Renal pelvis (tissue), 12 donors: ENCODE measurements at places on chromosomes 13 and 19. TPM values are rescaled to one million over a fixed set of nuclear protein-coding genes. Genes with fewer than 3 reads are reported as not detected.

UBE2L5 gene
- 0.36 TPM for polyA plus RNA-seq

SEMA6B gene
- 2.5 TPM for polyA plus RNA-seq

FFAR1 gene
- polyA plus RNA-seq = 0.70 TPM

FLT3LG gene
- 3.1 TPM for polyA plus RNA-seq

PHLDB3 gene
- 10.9 TPM for polyA plus RNA-seq

- no peak for DNase-seq
These were observed 242.8 kb downstream of the ENOX1 start for GRCh38 chr13:43544011-43544410.

GRCh38 chr19:57406516-57407123, 4.3 kb upstream of the ZNF17 start:
- DNase-seq = peak; percentile 43

- DNase-seq = no peak
These were observed 14.3 kb downstream of the ERICH4 start for GRCh38 chr19:41457241-41457640.

DNA sequence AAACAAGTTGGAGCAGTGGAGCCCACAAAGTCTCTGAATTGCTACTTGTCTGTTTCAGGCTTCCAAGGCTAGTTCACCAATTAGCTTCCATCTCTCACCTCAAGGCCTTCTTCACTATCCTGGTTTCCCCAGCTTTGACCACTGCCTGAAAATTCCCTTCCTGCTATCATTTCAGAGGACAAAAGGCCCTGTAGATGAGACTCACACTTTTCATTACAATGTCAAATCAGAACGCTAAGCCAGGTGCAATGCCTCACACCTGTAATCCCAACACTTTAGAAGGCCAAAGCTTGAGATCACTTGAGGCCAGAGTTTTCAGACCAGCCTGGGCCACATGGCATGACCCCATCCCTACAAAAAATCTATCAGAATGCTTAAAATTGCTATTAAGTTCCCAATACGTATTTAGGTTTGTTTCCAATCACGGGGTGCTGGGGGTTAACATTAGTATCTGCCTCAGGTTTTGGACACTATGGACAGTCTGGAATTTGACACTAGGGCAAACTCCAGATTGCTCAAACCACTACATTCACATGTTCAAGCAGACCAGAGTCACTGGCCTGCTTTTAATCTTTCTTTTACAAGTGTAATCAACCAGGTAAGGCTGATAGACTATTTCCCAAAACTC, 5.5 kb downstream of the TPT1 start:
- no peak for DNase-seq

DNA sequence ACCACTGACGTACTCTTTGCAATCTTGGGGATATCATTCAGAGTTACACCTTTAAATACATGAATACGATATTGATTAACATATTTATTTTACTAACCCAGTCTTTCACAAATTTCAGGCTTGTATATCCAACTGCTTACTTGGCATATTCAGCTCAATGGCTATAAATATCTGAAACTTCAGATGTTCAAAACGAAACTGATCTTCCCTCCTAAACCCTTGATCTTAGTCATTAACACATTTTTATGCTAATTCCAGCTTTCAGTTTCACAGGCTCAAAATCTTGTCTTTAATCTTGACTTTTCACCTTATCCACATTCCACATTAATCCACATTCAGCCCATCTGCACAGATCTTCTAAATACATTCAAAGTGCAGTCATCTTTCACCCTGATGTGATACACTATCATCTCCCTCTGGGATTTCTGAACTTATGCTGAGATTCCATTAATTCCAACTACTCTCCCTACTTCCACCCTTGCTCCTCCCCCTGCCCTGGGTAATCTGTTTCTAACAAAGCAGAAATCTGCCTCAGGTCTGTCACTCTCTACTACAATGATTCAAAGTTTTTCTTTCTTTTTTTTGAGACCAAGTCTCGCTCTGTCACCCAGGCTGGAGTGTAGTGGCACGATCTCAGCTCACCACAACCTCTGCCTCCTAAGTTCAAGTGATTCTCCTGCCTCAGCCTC, 387.2 kb downstream of the GPC5 start:
- no peak for DNase-seq

DNA sequence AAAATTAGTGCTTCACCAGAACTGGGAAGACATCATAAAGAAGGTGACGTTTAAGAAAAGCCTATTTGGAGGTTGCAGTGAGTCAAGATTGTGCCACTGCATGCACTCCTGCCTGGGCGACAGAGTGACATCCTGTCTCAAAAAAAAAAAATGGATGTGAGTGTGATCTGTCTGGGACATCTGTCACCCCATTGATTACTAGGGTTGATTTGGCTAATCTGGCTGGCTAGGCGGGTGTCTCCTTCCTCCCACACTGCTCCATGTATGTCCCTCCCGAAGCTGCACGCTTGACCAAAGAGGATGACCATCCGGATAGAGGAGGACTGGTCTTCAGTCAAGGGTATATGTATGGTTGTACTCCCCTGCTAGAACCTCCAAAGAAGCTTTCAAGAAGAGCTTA, 2.6 kb downstream of the GTF2F2 start:
- no peak for DNase-seq

DNA sequence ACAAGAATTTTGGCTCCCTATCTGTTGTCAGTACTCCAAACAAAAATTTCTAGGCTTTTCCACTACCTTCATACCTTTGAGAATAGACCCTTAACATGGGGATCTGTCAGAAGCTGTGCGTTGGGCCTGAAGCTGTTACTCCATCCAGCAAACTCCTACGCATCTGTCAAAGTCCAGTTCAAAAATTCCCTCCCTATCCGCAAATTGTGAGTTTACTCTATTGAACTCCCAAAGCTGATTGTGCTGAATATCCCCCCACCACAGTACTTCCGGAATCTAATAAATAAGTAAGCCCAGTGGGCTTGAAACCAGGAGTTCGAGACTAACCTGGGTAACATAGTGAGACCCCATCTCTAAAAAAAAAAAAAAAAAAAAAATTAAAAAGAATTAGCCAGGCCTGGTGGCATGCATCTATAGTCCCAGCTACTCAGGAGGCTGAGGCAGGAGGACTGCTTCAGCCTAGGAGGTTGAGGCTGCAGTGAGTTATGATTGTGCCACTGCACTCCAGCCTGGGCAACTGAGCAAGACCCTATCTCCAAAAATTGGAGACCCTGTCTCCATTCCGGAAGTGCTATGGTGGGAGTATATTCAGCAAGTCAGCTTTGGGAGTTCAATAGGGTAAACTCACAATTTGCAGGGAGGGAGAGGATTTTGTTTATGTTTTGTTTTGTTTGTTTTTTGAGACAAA, 930 bp upstream of the FBN3 start:
- no peak for DNase-seq

GRCh38 chr19:51572908-51573307, 1.8 kb downstream of the ZNF175 start:
- DNase-seq = no peak

DNA sequence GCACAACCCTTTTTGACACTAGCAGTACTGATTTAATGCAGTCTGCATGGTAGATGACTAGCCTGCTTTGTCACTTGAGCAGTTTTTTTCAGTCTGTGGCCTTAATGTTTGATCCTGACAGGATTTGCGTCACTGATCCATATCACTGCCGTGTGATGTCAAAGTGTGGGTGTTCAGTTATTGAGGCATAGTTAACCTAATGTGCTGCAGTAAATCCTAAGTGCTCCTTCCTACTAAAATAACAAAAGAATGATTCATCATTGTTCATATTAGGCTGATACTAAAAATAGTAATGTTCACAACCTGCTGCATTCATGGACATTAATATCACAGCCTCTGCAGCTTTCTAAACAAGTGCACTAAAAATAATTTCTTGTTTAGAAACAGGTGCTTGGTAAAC, 121.9 kb upstream of the MLNR start:
- no peak for DNase-seq

DNA sequence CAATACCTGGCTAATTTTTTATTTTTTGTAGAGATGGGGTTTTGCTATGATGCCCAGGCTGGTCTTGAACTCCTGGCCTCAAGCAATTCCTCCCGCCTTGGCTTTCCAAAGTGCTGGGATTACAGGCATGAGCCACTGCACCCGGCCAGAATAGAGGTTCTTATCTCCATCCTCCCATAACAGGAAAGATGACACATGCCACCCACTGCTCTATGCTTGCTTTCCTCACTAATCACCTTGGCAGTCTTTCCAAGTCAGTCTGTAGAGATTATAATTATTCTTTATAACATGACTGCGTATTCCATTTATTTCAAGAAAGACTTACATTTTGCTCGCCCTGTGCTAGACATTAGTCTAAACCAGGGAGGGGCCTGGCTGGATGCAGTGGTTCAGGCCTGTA, 6.7 kb downstream of the VAV1 start:
- DNase-seq = no peak

- DNase-seq = no peak
These were observed 19.8 kb upstream of the TCF3 start for GRCh38 chr19:1672038-1672768.

- no peak for DNase-seq
These were observed 42.5 kb upstream of the F7 start for GRCh38 chr13:113063091-113063491.

GRCh38 chr13:38537051-38537450, 149.8 kb upstream of the FREM2 start:
- no peak for DNase-seq

- DNase-seq = no peak
These were observed 21.1 kb downstream of the PIAS4 start for GRCh38 chr19:4028334-4029246.

GRCh38 chr13:61777271-61777670, 361.6 kb upstream of the PCDH20 start:
- DNase-seq = peak; percentile 4

DNA sequence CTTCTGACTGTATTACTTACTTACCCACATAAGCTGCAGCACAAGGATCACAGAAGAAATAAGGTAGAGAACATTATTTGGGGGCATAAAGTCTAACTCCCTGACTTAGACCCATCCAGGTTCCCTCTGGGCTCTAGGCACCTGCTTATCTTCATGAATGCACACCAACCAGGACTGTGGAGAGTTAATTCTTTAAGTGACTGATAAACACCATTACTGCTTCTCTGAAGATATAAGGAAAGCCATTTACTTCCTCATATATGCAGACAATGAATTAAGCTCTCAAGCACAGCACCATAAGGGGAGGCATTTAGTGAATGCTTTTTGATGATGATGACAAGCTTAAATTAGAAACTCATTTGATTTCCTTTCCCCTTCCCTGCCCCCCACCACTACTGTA, 22.5 kb downstream of the OBI1 start:
- no peak for DNase-seq

GRCh38 chr13:114145256-114145655, 12.8 kb upstream of the RASA3 start:
- no peak for DNase-seq

- DNase-seq = no peak
These were observed 47.9 kb upstream of the OLFM4 start for GRCh38 chr13:52980695-52981094.

GRCh38 chr19:45660636-45661035, 7.4 kb upstream of the GIPR start:
- DNase-seq = no peak

DNA sequence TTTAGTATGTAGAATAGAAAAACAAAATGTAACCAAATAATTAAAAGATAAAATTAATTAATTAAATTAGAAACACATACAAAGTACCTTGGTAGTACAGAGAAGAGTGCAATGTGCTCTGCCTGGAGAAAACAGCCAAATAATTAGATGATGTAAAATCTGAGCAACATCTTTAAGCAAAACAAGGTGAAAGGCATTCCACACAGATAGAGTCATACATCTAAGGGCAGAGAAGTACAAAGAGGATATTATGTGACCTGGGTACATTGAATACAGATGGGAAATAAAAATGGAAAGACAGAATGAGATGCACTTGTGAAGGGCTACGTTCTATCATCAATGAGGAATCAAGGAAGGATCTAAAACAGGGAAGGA, 25.2 kb upstream of the FNDC3A start:
- no peak for DNase-seq

- DNase-seq = no peak
These were observed 1.9 kb upstream of the PEG3 start for GRCh38 chr19:56842412-56842811.

DNA sequence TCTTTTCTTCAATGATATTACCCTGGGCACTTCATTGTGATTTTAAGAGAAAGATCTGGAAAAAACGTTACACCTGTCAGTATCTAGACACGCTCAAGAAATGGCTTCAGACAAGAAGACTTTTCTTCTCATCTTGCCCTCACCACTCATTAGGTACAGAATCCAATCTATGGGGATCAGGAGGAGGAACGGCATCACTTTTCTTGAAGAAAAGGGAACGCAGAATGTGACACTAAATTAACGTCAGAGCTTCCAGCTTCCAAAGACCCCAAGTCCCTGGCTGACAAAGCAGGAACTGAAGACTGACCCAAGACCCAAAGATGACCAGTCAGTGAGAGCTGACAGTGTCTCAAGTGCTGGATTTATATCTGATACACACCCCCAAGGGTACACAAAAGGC, 48.2 kb downstream of the BRD4 start:
- DNase-seq = no peak
